ENCODE measurements at places on chromosomes 1 and 21.
A peak's percentile ranks its signal among the peaks of the same experiment; 100 is the strongest.

- peak; percentile 89 for DNase-seq
These were observed 624 bp downstream of the SLC41A1 start for GRCh38 chr1:205812271-205812877.

GRCh38 chr1:110004583-110004982 lies 20.0 kb downstream of the AHCYL1 start:
- DNase-seq, result no peak

DNA sequence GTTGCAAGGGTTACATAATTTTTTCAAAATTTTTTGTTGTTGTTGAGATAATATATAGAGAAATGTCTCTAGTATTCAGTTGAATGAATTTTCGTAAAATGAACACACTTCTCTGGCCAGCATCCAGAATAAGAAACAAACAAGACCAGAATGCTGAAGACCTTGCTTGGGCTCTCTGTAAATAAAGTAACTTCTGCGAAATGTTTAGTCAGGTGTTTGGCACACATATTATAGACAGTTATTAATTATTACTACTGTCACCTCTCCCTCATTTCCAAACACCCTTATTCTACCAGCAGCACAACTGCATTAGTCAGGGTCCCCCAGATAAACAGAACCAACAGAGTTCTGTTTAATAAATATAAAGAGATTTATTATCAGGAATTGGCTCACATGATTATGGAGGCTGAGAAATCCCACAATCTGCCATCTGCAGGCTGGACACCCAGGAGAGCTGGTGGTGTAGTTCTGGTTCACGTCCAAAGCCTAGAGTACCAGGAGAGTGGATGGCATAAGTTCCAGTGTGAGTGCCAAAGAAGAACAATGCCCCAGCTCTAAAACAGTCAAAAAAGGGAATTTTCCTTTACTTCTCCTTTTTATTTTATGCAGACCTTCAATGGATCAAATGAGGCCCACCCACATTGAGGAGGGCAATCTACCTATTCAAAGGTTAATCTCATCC lies 44.1 kb upstream of the KCND3 start:
- DNase-seq, result no peak

GRCh38 chr1:113073479-113073950 lies 517 bp downstream of the LRIG2 start:
- DNase-seq, result peak; percentile 81

DNA sequence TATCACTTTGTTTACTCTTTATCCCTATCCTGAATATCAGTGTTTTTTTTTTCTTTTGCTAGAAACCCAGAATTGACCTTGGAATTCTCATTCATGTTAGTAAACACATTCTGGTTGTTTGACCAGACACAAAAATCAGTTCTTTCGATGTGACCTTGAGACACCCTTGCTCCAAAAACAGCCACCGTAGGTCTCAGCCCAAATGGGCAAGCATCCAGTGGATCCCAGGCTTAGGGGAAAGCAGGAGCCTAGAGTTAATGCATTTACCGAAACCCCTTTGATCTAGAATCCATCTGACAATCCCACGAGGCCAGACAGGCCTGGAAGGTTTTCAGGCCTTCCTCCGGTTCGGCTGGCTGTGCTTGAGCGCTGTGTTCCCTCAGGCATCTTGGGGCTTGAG lies 47.6 kb downstream of the IRF2BP2 start:
- DNase-seq, result no peak

GRCh38 chr1:218925777-218926176 lies 247.9 kb upstream of the LYPLAL1 start:
- no peak for DNase-seq

- no peak for DNase-seq
These were observed 7.1 kb upstream of the MATN1 start for GRCh38 chr1:30730346-30731108.

GRCh38 chr1:228742281-228742860 lies 7.1 kb downstream of the RHOU start:
- no peak for DNase-seq

DNA sequence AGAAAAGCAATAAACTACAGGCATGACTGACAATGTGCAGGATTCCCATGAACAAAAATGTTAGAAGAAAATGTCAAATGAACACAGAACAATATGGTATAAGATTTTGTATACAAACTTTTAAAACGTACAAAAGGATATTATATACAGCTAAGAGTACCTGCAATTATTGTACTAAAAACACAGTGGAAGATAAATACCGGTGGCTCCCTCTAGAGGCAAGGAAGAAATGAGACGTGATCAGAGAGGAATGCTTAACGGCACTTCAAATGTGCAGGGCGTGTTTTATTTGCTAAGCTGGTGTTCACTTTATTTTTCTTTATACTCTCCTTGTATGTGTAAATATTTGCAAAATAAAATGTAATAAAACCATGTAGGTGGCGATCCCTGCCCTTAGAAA lies 191.8 kb upstream of the SAMSN1 start:
- peak; percentile 12 for DNase-seq

DNA sequence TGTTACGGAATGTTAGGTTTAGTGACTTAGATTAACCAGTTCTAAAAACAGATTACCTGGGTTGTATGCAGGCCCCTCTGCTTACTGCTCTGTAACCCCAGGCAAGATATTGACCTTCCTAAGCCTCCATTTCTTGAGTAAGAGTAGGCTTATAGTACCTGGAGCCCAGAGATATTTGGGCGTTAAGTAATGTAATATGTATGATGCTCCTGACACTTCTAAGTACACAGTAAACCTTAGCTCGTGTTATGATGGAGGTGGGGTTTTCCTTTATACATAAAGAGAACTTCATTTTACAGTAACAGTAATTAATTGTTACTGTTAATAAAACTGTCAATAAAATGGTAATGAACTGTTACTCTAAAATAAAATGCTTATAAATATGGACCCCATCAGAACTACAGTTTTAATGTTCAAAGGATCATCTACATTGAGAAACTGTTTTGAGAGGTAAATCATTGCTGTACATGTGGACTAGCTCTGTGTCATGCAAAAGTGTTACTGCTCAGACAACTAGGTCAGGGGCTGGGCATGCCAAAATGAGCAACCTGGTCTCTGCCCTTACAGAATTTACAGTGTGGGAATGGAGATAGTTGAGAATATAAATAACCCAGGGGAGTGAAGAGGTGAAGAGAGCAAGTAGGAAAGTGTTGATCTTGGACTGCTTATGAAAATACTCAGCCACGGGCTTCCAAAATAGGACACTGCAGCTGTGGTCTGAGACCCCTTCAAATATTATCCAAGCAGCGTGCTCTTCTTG lies 26.6 kb downstream of the LRRC8C start:
- no peak for DNase-seq

DNA sequence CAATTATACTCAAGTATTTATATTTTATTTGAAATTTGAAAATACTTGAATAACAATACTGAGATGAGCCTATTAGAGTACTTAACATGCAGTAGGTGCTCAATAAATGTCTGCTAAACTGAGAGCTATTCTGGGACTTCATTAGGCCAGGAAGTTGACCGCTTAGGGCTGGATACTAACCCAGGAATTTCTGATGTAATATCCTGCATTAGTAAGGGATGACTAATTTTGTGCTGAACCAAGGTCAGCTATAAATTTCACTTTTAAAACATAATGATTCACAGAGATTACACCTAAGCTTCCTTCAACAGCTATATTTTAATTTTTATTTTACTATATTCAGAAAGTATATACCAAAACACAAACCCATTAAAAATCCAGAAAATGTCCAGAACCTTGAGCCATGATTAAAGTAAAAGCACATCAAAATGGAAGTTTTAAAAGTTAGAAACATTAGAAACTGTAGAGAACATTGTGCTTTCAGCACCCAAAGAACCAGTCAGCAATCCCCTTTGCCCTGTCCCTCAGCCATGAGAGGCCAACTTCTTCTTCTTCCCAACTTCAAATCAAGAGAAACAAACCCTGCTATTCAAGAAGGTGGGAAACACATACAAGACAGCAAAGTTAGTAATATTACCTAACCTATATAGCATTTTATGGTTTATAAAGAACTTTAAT lies 35.4 kb downstream of the WNT2B start:
- DNase-seq, result no peak

DNA sequence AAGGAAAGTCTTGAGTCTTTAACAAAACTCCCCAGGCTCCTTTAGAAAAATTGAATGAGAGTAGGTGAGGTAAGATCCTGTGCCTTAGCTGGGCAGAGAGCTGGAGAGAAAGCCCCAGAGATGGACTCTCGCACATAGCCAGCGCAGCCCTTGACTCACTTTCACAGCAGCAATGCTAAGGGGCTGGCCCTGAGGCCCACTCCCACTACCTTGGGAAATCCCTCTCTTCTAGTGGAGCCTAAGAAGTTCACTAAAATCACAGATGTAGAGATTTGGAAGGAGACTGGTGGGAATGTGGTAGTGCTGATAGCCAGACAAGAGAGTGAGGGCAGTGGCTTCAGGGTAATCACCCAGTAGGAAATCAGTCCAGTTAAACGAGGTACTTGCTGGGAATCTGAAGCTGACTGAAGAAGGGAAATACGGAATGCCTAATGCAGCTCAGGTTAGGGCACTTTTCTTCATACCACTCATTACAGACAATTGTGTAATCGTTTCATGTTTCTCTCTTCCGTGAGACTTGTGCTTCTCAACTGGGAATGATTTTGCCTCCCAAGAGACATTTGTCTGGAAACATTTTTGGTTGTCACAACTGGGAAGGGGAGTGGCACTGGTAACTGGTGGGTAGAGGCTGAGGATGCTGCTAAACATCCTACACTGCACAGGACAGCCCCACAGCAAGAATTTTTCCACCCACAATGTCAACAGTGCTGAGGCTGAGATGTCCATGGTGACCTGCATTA lies 42.4 kb upstream of the LRRC8C start:
- DNase-seq, result no peak

Data from H7 (cell line).